GM23248 (cell line): ENCODE measurements at places on chromosomes 4 and X. TPM values are rescaled to one million over a fixed set of nuclear protein-coding genes. Genes with fewer than 3 reads are reported as not detected.

- DNase-seq, result peak; percentile 75
Measured at GRCh38 chr4:142840516-142841123, 5.5 kb downstream of the INPP4B start.

DNA sequence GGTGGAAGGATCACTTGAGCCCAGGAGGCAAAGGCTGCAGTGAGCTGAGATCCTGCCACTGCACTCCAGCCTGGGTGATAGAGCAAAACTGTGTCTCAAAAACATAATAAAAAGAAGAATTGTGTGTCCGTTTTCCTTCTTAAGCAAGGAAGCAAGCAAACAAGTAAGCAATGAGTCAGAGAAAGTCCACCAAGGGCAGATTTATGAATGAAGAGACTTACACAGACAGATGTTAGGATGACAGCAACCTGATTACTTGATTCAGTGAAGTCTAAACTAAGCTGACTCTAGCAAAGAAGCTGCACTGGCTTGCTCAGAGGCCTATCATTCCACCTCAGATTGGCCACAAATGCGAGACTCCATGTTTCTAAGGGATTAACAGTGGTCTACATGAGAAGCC, 34.1 kb upstream of the SCML1 start:
- DNase-seq, result no peak

GRCh38 chr4:151223465-151223864, 53.5 kb upstream of the PRSS48 start:
- no peak for DNase-seq

DNA sequence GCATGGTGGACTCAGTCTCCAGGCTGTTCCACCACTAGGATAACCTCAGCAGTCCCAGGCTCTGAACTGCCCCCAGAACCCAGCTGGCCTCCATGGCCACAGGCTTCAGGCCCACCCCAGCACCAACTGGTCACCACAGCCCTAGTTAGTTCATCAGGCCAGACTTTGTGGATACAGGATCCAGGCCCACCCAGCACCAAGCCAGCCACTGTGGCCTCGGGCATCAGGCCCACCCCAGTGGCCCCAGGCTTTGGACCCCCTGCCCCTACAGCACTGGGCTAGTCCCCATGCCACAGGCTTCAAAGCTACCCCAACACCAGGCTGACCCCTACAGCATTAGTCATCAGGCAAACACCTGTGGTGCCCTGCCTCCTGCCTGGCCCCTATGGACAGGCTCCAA, 50.0 kb downstream of the ZCCHC13 start:
- no peak for DNase-seq

DNA sequence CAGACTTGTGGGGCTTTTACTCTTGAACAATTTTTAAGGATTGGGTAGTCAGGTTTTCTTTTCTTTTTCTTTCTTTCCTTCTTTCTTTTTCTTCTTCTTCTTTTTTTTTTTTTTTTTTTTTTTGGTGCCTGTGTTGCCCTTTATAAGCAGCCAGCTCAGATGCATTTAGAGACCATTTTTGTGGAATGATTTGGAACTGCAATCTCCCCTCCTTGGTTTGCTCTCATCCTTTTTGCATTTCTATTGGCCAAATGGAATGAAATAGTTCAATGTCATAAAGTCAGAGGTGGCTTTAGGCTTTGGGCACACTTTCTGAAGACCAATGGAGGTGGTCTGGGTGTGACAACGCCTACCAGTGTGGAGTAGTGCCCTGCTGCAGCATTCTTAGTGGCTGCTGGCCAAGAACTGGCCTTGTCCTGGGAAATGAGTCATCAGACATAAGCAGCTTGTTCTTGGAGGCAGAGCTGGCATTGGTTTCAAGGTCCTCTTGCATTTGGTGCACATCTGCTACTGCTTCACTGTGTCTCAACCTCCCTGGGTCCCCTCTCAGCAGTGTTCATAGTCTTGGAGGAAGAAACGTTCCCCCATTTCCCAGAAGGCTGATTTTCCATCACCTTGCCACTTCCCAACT, 84.5 kb downstream of the CT47B1 start:
- DNase-seq, result peak; percentile 83

DNA sequence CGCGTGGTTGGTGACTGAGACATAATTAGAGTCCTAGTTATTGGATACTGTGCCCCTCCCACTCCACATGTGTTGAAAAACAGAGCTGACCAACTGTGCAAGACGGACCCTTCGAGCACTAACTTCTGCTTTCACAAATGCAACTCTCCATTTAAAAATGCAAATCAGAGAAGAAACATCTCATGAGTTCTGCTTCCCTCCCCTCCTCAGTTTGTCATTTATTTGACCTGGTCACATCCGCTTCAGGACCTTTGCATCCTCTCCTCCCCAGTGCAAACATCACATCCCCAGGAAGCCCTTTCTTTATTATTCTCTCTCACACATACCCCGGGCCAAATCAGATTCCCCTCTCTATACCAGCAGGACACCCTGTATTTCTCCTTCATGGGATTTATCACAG, 38.1 kb upstream of the NOCT start:
- DNase-seq, result no peak

DNA sequence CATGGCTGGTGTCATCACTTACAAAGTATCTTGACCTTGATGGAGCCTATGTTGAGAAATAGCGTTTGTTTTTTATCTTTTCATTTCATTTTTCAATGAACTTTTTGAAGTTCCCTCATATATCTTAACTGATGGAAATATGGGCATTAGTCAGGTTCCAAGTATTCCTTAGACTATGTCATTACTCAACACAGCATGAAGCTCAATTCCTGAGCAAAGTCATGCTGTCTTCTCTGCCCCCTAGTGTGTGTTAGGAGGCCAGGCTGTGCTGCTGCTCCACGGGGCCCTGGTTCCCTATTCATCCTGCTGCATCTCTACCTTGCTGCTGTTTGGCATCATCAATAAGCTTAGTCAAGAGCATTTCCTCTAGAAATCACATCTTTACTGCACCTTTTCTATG, 40.9 kb downstream of the GPR143 start:
- DNase-seq, result peak; percentile 48

GRCh38 chr4:139558235-139559088, 2.4 kb upstream of the SETD7 start:
- no peak for DNase-seq

Gene ZCCHC18
- polyA plus RNA-seq, result 0.57 and 0.58 TPM in 2 replicates

Gene BEX5
- not detected in 2 replicates for polyA plus RNA-seq
